Activated naive CD4-positive, alpha-beta T cell treated with anti-CD3 and anti-CD28 coated beads, Interleukin-2, amount 10 ng/mL, durations not matched to agents 7 days and 5 days (primary cell): ENCODE measurements at places on chromosomes 2 and 18.

GRCh38 chr2:205002390-205002789, 457.1 kb downstream of the PARD3B start:
- DNase-seq = peak; percentile 52

DNA sequence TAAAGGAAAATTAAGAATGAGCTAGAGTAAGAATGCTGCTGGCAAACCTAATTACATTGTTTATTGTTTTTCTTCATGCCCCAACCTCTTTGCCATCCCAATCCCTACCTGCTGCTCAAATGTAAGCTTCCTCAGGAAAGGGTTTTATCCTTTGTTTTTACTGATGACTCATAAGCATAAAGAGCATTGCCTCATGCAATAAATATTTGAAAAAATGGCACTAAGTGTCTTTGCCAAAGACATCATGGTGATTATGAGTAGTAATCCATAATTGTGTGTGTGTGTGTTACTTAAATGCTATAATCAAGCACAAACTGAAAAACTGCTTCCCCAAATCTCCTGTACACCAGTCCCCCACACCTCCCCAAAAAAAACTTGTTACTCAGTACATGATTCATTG, 53.4 kb downstream of the DNER start:
- no peak for DNase-seq

GRCh38 chr2:108620656-108621055, 86.4 kb downstream of the LIMS1 start:
- no peak for DNase-seq

GRCh38 chr18:29146068-29146467, 969.1 kb upstream of the CDH2 start:
- no peak for DNase-seq

DNA sequence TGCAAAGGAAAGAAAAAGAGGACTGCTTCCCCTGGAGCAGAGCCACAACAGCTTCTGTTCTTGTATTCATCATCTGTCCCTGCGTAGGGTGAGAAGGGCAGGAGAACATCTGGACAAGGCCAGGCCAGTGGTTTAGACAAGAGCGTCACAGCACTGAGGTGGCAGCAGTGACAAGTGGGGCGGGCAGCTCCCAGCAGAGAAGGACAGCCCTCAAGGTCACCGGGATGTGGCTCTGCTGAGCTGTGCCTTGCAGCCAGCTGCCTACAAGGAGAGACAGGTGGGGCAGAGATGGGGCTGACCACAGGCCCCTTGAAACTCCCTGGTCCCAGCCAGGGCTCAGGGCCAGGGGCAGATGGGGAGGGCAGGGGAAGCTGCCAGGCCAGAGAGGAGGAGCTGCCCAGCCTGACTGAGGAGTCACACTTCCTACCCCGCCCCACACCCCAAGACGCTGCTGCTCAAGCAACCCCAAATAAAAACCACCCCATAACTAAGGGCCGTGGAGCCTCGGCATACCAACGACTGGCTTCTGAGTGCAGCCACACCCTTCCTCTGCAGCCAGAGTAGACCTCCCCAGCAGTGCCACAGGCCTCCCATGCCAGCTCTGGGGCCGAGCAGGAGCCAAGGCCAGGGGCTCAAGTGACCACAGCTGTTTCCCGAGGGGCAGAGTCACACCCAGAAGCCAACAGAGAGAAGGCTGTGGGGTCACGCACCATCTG, 5.4 kb downstream of the RAB11FIP5 start:
- peak; percentile 34 for DNase-seq

DNA sequence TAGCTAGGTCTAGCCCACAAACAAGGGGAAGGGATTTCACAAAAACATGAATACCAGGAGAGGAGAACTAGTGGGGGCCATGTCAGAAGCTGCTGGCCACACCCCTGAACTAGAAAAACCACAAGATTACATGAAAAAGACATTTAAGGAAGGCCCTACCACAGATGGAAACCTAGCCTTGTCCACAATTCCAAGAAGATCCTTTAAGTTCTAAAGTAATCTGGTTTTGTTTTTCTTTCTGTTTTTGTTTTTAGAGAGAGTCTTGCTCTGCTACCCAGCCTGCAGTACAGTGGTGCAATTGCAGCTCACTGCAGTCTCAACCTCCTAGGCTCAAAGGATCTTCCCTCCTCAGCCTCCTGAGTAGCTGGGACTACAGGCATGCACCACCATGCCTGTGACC, 34.2 kb upstream of the CAB39 start:
- DNase-seq = peak; percentile 46

DNA sequence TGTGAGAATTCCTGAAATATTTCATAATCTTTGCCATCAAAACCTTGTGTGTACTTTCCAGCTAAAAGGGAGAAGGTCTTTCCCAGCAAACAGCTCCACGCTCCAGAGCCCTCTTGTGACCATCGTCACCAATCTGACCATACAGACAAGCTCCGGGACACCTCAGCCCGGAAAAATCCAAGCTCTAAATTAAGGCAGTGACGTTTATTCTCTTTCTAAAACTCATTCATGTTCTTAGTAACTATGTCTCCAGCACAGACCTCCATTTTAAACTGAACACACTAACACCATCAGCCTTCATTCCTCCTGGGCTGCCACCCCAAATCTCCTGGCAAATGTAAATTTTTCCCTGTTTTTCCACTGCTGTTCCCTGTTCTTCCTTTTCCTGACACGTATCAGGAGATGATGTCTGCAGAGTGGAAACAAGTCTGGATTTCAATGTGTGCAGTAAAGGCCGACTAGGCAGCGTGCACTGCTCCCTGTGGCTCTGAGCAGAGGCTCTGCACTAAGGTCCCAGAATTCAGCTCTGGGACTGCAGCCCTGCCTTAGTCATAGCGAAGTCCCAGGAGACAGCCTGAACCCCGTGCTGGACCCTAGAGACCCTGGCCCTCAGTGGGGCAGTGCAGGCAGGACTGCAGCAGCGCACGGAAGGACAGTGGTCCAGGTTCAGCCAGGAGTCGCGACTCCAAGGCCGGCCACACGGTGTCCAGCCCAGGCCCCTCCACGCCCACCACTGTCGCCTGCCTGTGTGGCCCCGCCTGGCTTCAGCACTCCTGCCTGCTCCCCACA, 452.5 kb upstream of the SALL3 start:
- no peak for DNase-seq

DNA sequence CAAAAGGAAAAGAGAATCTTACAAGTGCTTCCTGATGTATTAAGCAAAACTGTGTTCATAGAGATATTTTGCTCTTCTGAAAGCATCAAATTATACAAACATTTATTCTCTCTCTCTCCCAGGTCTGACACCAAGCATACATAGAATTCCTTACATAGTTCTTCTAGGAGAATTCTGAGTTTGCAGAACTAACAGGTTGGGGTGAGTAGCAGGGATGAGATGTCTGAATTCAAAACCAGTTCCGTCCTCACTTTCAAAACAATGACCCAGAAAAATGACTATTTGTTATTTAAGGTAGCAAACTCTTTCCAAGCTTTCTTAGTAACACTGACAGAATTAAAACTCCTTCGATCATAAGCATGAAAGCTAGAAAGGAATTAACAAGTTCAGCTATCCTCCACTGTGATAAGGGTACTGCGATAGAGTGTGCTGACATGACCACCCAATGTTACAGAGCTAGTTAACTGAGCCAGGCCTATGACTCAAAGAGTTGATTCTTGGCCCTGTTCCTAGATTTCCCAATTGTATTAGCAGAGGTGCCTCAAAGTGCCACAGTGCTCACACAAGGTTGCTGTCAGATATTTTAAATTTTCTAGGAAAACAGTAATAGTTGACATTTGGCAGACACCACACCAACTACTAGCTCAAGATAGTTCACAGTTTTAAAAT, 85.8 kb upstream of the SETBP1 start:
- no peak for DNase-seq

DNA sequence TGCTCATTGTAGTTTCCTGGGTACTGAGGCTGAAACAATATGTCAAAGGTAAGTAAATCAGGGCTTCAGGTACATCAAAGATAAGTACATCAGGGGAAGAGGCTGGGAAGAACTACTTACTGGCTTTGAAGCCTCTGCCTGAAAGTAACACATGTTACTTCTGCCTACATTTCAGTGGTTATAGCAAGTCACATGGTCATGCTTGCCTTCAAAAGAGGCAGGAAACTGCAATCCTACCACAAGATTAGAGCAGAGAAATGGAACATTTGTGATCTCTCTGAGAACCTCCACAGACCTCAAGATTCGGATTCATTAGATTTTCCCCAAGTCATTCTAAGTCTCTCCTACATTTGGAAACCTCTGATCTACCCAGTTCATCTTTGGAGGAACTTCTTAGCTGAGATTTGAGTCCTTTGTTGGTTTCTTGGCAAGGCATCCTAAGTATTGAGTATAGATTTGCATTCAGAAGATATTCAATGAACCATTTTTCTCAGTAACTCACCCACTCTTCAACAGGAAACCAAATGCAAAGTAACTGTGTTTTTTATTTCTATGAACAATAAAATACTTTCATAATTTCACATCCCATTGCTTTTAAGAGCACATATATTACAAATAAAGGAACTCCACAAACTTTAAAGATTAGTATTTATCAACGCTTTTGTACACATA, 48.5 kb upstream of the CCDC195 start:
- DNase-seq = no peak

- DNase-seq = no peak
Measured at GRCh38 chr2:145957929-145958328, 1438.0 kb upstream of the ZEB2 start.

DNA sequence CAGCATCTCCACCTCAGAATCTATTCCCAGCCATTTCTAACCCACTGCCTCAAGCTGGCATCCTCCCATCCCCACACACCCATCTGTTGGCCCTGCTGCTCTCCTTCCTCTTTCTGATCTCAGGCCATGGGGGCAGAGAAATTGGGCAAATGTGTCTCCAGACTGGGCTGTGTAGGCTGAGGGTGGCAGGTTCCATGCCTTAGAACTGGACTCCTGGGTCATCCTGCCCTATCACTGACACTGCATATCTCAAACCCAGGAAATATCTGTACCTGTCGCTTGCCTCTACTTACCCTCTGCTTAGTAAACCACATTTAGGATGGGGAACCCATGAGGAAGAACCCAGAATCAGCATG, 1.8 kb downstream of the WNT10A start:
- no peak for DNase-seq

- DNase-seq = no peak
Measured at GRCh38 chr2:128036748-128037607, 9.1 kb upstream of the SAP130 start.

DNA sequence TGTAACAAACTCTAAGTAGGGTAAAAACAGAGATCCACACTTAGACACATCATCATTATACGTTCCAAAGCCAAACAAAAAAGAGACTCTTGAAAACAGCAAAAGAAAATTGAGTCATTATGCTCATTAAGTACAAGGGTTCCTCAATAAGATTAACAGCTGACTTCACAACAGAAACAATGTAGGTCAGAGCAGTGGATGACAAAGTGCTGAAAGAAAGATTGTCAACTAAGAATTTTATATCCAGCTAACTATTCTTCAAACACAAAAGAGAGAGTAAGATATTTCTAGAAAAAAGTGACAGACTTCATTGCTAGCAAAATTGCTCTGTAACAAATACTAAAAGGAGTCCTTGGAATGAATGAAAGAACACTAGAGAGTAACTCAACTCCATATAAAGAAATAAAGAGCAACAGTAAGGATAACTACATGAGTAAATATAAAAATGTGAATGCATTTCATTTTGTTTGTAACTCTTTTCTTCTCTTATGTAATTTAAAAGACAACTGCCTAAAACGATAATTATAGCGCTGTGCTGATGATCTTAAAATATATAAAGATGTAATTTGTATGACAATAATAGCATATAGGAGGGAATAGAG, 23.8 kb upstream of the DNER start:
- no peak for DNase-seq

GRCh38 chr2:21103274-21103891, 20.4 kb upstream of the TDRD15 start:
- DNase-seq = no peak

- no peak for DNase-seq
Measured at GRCh38 chr18:55307505-55307904, 280.5 kb downstream of the TCF4 start.

- no peak for DNase-seq
Measured at GRCh38 chr2:70561893-70562292, 8.3 kb upstream of the TGFA start.

GRCh38 chr2:240451108-240451611, 15.7 kb downstream of the GPC1 start:
- no peak for DNase-seq

GRCh38 chr2:102177814-102178478, 8.9 kb upstream of the IL1RL2 start:
- no peak for DNase-seq

- peak; percentile 82 for DNase-seq
Measured at GRCh38 chr2:37615804-37616676, 55.4 kb downstream of the CDC42EP3 start.

DNA sequence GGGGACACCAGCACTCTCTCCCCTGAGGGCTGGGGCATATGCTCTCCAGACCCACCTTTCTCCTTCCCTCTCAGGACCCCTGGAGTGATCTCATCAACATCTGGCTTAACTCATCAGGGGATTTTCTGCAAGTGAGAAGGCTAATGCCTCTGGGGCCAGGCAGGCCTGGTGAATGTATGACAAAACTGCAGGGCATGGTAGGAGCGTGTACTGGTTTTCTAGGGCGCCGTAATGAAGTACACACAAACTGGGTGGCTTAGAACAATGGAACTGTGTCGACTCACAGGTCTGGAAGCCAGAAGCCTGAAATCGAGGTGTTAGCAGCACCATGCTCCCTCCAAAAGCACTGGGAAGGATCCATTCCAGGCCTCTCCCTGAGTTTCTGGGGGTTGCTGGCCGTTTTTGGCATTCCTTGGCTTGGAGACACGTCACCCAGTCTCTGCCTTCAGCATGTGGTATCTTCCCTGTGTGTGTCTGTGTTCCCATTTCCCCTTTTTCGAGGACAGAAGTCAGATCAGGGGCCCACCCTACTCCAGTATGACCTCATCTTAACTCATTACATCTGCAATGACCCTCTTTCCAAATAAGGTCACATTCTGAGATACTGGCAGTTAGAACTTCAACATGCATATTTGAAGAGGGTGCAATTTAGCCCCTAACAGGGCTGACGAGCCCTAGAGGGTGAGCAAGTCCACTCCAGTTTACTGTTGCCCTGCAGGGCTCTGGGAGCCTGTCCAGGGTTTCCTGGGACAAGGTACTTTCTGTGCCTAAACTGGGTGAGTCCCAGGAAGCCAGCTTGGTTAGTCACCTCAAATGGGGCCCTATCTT, 45.5 kb upstream of the CAB39 start:
- DNase-seq = no peak

- no peak for DNase-seq
Measured at GRCh38 chr2:216216951-216217903, 108.1 kb downstream of the XRCC5 start.

GRCh38 chr2:41719756-41720155, 328.1 kb upstream of the PKDCC start:
- DNase-seq = no peak

- peak; percentile 64 for DNase-seq
Measured at GRCh38 chr2:74554820-74555531, 456 bp downstream of the DOK1 start.

GRCh38 chr2:16006537-16007166, 66.3 kb downstream of the MYCN start:
- DNase-seq = no peak

- DNase-seq = no peak
Measured at GRCh38 chr18:21742315-21742687, 1.7 kb downstream of the MIB1 start.

DNA sequence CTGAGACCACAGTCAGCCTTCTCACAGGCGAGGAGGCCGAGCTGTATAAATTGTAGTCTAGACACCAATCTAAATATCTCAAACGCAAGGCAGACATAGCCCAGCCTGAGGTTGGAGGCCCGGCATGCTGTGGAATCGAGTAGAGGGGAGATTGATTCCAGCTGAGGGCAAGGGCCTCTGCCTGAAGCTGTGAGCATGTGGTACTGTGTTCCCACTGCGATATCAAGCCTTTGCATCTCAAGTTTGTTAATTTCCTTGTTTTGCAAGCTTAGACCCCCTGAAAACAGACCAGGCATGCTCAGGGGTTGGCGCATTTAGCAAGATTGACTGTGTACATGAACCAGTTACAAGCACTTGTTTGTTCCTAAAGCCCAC, 65.1 kb upstream of the FOSL2 start:
- no peak for DNase-seq
